ENCODE measurements at places on chromosomes 7 and 10.

- no peak for DNase-seq
Measured at GRCh38 chr7:74267756-74268565, 13.8 kb upstream of the RFC2 start.

- DNase-seq: no peak
Measured at GRCh38 chr7:39417642-39418041, 148.6 kb upstream of the YAE1 start.

DNA sequence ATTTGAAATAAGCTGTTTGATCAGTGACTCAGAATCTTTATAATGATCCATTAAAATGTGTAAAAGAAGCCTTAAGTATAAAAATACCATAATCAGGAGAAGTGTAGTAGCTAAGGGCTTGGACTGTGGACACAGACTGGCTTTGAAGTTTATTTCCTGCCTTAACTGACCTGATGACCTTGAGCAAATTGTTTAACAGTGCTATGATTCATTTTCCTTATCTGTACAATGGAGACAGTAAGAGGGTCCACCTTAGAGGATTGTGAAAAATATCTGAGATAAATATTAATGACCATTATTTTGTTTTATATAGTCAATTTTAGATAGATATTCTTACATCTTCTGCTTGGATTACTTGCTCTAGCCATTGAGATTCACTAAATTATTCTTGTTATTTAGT, 13.3 kb upstream of the RPA3 start:
- DNase-seq: no peak

- DNase-seq: no peak
Measured at GRCh38 chr7:128954830-128955802, 17.4 kb downstream of the IRF5 start.

GRCh38 chr7:47875998-47876744, 72.1 kb downstream of the PKD1L1 start:
- DNase-seq: no peak

- DNase-seq: no peak
Measured at GRCh38 chr10:21402606-21403083, 122.8 kb downstream of the SKIDA1 start.

DNA sequence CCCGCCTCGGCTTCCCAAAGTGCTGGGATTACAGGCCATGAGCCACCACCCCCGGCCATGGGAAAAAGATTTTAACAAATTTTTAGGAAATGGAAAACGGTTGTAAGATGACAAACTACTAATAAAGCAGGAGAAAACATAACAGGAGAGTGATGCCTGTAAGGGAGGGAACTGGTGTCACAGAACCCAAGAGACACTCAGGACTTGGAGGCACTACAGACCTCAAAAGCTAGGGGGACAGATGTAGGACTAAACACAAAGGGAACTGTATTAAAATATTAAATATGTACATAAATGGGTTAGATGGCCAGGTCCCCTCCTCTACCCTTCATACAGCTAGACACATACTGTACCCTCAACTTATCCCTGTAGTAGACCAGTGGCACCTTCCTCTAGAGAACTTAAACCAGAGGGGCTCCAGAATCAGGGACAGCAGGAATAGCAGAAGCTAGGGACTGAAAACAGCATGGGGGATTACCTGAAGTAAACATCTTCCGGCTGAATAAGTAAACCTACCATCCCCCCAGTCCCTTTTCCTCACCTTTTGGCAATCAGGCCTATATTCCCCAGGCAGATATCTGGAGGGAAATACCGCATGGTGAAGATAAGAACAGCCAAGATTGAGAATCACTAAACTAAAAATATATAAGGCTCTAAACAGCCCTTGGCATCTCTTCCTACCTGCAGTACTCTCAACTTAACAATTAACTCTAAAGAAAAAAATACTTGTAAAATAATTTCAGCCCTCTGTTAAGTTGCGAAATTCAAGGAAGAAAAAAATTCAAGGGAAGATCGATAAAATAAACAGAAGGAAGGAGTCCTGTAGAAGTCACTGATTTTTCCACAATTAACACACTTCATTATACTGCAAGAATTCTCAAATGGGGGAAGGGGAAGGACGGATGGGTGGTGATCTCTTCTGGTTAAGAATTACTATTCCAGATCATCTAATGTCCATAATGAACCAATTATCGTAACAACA, 15.5 kb downstream of the TM9SF3 start:
- no peak for DNase-seq

DNA sequence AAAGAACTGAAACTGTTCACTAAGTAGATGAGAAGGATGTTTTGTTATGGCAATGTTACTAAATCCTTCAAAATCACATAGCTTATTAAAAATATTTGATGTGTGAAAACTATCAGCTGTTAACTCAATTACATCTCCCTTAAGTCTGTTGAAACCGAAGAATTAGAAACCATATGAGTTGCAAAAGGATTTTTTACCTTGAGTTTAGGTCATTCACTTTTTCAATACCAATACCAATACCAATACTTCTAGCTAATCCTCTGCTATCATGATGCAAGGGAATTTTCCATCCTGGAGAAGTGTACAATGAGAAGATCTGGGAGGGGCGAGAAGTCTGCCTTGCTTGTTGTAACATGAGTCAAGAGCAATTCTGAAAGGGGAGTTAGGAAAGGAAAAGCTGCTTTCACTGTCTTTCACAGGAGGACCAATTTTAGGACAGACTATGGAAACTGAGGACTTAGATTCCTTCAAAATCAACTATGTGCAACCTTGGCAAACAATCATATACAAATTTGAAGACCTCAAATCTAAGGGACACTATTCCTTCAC, 199.7 kb downstream of the IMMP2L start:
- DNase-seq: no peak

DNA sequence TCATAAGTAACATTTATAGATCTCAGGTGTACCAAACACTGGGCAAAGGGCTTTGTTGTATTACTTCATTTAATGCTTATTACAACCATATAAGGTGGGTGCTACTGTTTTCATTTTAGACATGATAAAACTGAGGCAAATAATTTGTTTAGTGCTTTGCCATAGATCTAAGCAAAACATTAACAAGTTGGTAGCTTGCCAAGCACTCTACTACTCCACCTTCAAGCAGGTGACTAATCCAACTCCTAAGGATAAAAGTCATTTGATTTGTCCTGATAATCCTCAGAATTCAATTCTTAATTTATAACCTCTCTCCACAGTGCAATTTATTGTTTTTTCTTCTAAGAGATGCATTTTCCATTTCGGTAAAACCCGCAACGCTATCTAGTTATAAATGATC, 646.4 kb downstream of the GRM8 start:
- DNase-seq: no peak

DNA sequence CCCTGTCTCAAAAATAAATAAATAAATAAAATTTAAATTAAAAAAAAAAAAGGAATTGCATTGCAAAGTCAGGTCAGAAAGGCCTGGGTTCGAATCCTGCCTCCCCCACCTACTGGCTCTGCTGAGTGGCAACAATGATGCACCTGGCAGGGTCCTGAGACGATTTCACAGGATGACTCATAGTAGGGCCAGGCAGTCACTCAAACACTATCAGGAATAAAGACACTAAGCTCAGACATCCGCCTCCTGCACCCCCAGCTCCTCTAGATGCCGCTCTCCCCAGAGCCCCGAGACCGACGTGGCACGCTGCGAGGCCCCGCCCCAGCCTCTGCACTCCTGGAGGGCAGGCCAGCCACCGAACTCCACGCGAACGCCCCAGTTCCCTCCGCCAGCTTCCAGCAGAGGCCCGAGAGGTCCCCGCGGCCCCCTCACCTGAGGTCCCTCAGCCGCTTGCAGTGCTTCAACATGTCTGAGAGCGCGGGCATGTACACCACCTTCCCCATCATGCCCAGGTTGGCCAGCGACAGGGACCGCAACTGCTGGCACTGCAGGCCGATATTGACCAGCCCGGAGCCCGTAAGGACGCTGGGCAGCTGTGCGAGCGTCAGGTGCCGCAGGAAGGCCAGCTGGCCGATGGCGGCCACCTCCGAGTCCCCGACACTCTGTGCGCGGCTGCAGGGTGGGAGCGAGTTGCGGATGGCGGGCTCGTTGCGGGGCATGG, 76.6 kb upstream of the TNRC18 start:
- no peak for DNase-seq

DNA sequence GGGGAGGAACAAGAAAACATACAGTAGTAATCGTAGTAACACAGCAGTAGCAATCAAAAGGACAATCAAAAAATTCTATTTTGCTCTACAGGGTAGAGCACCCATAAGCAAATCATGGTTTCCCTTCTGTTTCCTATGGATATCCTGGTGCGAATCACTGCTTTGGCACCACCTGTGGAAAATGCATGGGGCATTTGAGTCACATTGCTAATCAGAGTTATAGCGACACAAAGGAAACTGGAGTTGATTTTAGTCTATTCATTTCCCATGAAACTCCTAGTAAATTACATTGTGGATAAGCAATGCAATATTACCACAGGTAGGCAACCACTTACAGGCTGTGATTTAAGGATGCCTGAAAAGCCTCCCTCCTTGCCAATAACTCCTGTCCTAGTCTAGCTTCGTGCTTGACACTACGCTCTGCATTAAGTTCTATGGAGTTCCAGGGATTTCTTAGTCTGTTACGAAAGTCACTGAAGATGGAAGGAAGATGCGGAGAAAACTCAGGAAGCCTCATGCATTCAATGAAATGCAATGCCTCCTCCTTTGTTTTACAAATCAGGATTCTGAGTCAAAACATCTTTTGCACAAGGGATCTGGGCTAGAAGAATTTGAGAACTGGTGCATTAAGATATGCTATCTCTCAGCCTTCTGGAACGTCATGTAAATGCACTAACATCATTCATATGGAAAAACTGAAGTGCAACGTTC, 188.4 kb downstream of the DGKI start:
- no peak for DNase-seq

- DNase-seq: no peak
Measured at GRCh38 chr7:2843191-2843685, 870 bp downstream of the GNA12 start.

DNA sequence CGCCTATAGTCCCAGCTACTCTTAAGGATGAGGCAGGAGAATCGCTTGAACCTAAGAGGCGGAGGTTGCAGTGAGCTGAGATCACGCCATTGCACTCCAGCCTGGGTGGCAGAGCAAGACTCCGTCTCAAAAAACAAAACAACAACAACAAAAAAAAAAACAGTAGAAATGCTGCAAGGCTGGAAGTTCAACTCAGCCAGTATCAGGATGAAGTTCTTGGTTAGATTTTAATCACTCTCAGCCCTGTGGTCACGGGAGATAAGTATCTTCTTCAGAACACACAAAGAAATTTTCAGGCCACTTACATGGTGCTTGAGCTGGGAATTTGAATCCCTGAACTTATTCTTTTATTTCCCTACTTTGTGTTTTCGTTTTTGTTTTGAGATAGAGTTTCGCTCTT, 120.4 kb downstream of the MARCHF5 start:
- DNase-seq: no peak

DNA sequence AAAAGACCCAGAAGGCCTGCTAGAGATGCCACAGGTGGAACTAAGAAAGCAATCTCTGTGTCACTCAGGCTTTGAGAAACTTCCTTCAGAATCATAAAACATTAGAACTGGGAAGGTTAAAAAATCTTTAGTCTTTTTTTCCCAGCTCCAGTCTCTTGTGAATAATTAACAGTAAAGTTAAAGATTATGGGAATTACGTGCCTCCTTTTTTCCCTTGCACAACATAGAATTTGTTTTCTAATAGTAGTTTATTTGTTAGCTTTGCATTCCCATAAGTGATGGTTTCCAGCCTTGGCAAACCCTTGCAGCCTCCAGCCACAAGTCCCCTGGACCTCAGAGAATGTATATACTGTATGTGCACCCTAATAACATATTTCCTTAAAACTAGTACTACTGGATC, 128.3 kb downstream of the TPST1 start:
- DNase-seq: no peak

GRCh38 chr10:24850727-24851296, 101.6 kb downstream of the PRTFDC1 start:
- DNase-seq: no peak

- DNase-seq: no peak
Measured at GRCh38 chr7:71900556-71900955, 511.6 kb downstream of the CALN1 start.

DNA sequence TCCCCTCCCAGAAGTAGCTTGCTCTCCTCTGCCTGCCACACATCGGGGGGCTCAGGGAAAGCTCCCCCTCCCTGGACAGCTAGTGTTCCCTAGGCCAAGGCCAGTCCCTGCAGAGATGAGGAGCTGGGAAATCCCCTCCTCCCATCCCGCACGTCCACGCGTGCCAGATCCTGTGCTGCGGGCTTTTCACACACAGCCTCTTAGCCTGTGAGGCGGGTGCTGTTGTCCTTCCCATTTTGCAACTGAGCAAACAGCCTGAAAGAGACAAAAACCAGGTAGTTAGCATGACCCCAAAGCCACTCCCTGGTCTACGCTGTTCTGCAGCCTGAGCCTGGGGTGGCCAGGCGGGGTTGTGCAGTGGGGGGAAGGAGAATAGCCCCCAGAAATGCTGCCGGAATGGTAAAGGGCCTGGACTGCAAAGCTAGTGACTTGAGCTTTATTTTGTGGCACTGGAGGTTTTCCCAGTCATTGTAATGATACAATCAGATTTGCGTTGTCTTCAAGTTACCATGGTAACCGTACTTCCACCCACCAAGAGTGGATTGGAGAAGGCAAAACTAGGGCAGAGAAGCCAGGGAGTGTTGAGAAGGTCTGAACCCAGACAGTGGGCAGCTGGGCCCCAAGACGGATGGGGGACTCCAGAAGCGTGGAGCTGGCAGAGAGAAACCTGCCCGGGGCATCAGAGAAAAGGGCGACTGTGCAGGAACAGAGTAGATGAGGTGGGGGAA, 98.6 kb upstream of the KCTD7 start:
- DNase-seq: no peak

GRCh38 chr7:2979951-2980350, 63.7 kb downstream of the CARD11 start:
- DNase-seq: no peak
